Left lobe of liver (tissue), 2 donors: ENCODE measurements at places on chromosomes 12 and 14. TPM values are rescaled to one million over a fixed set of nuclear protein-coding genes. Genes with fewer than 3 reads are reported as not detected.

DNA sequence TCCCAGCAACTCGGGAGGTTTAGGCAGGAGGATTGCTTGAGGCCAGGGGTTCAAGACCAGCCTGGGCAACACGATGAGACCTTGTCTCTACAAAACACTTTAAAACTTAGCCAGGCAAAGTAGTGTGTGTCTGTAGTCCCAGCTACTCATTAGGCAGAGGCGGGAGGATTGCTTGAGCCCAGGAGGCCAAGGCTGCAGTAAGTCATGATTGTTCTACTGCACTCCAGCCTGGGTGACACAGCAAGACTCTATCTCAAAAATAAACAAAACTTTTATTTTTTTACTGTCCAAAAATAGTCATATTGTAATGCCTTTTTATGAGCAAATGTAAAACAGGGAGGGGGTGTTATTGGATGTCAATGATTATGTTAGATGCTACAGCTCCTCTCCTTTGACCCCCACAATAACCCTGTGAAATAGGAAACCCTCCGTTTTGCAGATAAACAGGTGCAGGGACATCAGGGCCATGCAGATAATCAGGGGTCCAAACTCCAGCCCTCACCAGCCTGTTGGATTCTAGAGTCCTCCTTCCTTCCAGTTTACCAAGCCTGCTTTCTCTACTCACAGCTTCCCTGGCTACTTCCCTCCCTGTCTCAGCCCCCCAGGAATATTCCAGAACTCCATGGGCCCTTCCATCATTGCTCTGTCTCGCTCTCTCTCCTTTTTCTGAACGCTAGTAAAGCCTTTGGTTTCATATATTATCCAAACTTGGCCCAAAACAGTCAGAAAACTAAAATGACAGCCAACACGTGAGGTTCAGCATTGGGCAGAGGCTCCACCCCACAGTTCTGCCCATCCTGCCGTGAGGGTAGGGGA, 5.9 kb upstream of the FBLN5 start:
- no peak for DNase-seq

DNA sequence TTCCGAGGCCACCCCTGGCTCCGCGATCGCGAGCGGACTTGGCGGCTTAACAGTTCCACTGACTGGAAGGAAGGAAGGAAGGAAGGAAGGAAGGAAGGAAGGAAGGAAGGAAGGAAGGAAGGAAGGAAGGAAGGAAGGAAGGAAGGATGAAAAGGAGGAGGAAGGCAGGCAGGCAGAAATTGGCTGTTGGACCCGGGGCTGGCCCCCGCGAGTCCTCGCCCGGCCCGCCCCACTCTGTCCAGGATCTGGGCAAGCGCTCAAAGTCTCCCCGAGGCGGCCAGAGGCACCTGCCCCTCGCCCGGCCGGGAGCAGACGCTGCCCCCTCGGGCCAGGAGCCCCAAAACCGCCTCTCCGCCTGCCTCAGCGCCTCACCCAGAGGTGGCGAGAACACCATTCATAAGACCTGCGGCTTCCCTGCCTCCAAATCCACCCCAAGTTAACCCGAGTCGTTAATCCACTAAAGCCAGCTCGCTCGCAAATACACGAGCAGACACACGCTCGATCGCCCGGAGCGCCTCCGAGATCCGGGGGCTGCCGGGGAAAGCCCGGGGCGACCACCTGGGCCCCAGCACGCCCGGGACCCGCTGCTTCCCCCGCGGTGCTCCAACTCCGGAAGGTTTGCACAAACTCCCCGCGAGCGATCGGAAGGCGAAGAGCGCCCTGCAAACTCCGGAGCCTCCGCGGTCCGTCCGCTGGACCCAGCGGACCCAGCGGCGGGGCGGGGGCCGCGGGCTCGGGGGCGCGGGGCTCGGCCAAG, 844 bp downstream of the DPF3 start:
- peak; percentile 61 for DNase-seq

GRCh38 chr14:51079085-51079484, 15.8 kb downstream of the TRIM9 start:
- no peak for DNase-seq

- no peak for DNase-seq
These were observed 650 bp upstream of the PTGER2 start for GRCh38 chr14:52313462-52313861.

- DNase-seq: no peak
These were observed 72.6 kb downstream of the EPS8 start for GRCh38 chr12:15716581-15716980.

- no peak for DNase-seq
These were observed 179.6 kb downstream of the TMEM117 start for GRCh38 chr12:44015333-44015941.

GRCh38 chr14:76591266-76591665, 170.0 kb upstream of the VASH1 start:
- no peak for DNase-seq

DPF3 gene
- total RNA-seq: 5.2 TPM

SIX6 gene
- total RNA-seq: not detected

ITGB7 gene
- total RNA-seq: 8.6 TPM

EAPP gene
- total RNA-seq: 15.5 TPM
